Aorta (tissue), 5 donors: ENCODE measurements at places on chromosomes 6 and 20. TPM values are rescaled to one million over a fixed set of nuclear protein-coding genes. Genes with fewer than 3 reads are reported as not detected.

DNA sequence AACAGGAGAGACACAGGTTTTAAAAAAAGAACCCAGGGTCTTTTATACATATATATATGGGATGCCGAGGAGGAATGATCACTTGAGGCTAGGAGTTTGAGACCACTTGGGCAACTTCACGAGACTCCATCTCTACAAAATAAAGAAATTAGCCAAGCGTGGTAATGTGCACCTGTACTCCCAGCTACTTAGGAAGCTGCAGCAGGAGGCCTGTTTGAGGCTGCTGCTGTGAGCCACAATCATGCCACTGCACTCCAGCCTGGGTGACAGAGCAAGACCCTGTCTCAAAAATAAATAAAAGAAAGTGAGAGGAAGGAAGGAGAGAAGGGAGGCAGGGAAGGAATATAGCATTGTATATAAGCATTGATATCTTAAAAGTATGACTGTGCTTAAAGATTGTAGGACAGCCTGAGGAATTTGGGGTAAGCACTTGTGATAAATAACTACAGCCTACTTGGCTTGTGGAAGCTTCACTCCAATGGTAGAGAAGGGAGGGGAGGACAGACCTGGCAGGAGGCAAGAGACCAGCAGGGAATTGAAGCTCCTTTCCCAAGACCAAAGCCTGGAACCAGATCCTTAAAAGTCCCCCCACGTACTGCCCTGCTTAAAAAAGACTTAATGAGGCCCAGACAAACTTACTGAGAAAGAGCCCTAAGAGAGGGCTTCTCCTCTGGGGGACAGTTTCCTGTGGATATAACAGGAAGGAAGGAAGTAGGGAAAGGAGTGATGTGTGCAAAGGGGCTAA lies 2.5 kb upstream of the SNTA1 start:
- no peak for DNase-seq

GRCh38 chr6:412146-412886 lies 20.8 kb downstream of the IRF4 start:
- DNase-seq, result no peak

GRCh38 chr6:7537565-7538174 lies 3.8 kb upstream of the DSP start:
- no peak for DNase-seq

- DNase-seq, result no peak
Measured at GRCh38 chr6:15398633-15399275, 152.9 kb downstream of the JARID2 start.

DNA sequence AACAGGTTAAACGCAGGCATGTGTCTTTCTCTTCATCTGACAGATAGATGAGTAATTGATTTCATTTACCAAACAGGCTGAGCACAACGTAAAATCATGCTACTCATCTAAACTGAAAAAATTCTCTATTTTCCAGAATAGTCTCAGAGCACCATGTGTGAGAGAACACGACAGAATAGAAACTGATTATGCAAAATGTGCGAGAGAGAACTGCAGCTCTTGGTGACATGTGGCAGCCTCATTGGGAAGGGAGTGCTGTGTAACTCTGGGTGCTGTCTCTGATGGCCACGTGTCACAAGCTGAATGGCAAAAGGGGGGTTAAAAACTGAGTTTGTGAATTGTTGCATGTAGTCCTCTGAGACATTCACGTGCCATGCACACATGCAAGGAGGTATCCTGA lies 143.7 kb upstream of the ATXN1 start:
- no peak for DNase-seq

DNA sequence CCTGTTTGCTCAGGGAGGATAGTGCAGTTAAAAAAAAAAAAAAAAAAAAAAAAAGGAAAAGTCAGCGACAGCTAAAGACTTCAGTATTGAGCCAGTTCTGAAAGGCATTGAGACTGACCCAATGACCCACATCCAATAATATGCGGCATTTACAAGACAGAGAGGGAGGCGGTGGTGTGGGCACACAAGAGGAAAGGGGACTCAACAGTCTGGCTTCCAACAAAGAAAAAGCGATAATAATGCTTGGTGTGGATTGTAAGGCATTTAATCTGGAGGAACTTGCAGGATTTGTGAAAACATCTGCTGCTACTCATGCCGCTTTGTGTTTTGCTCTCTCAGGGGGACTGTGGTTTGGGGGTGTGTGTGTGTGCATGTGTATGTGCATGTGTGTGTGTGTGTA lies 784.3 kb upstream of the CHD6 start:
- no peak for DNase-seq

DNA sequence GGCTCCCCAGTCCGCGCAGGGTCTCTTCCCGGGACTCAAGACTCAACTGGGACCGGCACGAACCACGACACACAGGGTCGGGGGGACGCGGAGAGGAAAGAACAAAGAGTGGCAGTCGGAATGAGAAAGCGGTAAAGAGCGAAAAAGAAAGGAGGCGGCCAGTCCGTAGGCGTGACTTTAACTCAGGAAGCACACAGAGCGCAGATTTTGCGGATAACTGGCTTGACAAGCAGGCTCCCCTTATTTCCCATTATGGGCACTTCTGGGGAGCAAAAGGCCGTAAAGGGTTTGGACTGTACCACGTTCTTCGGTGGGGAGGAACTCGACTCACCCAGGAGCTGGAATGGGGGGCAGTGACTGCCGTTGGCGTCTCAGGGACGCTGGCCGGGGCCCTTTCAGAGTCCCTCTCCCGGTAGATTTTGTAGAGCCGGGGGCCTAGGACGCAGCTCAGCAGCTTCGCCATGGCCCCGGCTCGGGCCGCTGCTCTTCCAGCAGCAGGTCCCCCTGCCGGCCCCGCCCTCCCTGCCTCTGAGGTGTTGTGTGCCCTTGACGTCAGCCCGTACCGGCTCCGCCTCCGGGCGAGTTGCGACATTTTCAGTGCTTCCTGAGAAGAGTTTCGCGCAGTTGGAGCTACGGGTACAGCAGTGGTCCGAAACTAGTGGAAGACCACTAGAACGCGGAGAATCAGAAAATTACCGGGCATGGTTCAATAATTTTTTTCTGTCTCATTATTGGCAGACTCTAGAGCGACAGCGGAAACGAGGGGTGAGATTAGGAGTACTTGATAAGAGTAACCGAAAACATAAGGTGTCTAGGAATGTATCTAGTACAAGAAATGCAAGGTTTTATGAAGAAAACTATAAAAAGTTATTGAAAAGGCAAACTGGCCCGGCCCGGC lies at the start of gene ABHD16A:
Gene ABHD16A (minus strand): TSS at position 506 of the 898 bp plus-strand sequence. CDS start 43 bp downstream, at position 463.
- DNase-seq, result peak; percentile 100

- no peak for DNase-seq
Measured at GRCh38 chr20:19760371-19760721, 2.3 kb downstream of the RIN2 start.

- peak; percentile 40 for DNase-seq
Measured at GRCh38 chr6:168122521-168122920, 43.5 kb upstream of the FRMD1 start.

GRCh38 chr20:53210931-53211330 lies 238.8 kb downstream of the TSHZ2 start:
- DNase-seq, result no peak

DNA sequence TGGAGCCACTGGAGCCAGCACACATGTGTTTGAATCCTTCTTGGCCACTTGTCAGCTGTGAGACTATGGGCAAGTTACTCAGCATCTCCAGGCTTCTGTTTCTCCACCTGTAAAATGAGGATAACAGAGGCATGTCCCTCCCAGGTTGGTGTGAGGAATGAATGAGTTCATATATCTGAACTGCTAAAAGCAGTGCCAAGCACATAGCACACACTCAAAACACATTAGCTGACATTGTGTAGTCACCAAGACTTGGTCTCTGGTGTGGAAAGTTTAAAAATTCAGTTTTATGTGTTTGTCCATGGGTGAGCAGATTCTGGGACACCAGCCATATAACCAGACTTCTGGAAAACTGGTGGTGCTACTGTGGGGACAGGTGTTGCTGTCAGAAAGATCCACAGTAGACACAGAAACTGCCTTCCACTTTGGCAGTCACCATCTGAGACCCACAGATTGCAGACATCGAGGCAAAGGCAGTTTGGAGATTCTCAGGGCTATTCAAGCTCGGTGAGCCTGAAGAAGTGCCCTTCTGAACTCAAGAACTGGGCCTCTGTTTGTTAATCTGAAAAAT lies 115.8 kb downstream of the MRPL14 start:
- DNase-seq, result no peak

DNA sequence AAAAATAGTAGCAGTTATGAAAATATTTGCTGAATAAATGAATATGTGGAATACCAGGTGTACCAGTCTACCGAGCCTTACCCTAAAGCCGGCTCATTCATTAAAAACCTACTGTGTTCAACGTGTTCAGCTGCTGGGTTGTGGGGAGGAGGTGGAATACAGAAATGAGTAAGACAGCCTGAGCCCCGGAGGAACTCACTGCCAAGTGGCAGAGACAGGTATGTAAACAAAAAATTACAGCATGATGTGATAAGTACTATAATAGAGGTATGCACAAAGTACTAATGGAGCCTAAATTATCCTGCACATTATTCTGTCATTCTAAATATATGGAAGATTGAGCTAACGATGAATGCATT lies 6.8 kb upstream of the ADTRP start:
- no peak for DNase-seq

DNA sequence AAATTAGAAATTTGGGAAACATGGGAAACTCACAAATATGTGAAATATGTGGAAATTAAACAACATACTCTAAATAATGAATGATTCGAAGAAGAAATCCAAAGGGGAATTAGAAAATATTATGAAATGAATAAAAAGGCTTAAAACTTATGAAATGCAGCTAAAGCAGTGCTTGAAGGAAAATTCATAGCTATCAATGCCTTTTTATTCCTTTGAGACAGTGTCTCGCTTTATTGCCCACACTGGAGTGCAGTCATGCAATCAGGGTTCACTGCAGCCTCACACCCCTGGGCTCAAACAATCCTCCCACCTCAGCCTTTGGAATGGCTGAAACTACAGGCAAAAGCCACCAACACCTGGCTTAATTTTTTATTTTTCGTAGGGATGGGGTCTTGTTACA lies 7.9 kb upstream of the TGIF2 start:
- no peak for DNase-seq

DNA sequence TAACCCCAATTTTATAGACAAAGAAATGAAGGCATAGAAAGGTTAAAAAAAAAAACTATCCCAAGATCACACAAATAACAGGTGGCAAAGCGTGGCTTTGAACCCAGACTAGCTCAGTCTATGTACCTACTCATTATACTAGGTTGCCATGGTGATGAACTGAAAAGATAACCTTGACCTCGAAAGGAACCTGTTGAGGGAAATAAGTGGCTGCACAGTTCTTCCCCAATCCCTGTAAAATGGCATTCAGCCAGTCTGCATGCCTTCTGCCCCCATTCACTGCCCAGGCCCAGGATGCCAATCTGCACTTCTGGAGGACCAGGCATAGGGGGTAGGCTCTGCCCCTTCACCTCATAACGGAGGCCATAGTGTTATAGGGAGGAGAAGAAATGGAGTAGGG lies 295.2 kb downstream of the PTPRT start:
- DNase-seq, result no peak

GRCh38 chr20:57444394-57445048 lies 53.3 kb downstream of the RBM38 start:
- DNase-seq, result no peak

DNA sequence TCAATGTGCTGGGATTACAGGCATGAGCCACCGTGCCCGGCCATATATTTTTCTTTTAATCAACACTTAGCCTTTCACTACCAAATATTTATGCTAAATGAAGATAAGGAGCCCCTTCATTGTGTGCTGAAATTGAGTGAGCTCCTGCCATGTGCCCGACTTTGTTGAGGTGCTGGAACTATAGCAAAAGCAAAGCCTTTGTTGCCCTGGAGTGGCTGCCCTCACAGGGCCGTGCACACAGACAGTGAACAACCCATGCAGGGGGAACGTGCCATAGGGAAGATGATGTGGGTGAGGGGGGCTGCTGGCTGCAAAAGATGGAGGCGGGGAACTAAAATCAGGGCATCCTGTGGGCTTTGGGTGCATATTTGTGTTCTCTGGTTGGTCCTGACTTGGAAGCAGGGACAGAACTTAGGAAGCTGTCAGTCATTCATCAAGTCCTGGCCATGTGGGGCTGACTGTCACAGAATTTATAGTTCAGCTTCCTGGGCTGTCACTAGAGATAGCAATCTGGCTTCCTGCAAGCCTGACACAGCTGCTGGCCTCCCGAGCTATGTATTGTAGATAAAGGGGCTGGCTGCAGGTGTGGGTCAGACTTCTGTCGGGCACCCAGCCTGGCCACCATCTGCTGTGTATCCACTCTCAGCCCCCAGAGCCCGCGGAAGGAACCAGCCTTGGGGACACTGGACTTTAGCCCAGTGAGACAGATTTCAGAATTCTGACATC lies 56.8 kb upstream of the MPC1 start:
- no peak for DNase-seq

- DNase-seq, result no peak
Measured at GRCh38 chr6:143294265-143294860, 156.1 kb downstream of the ADAT2 start.

DNA sequence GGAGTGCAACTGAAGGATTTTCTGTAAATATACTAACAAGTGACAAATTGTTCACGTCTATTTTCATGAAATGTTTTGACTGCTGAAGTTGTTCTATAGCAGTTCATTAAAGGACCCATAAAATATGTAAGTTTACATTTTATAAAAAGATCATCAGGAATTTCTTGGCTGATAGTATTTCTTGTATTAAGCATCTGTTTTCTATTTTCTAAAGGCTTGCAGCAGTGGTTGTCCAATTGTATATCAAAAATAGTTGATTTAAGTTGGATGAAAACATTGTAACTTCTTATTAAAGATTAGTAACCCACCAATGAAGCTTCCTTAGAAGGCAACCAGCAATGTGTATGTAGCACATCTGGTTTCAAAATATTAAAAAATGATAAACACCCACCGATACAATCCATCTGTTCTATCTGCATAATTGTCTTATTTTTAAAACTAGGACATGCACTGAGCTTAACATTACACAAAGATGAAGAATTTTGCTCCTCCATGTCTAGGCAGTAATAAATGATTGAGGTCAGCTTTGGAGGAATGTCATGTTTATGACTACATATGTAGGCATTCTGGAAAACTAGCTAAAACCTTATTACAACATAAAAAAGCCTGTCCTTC lies 301.3 kb upstream of the TCF21 start:
- no peak for DNase-seq

DNA sequence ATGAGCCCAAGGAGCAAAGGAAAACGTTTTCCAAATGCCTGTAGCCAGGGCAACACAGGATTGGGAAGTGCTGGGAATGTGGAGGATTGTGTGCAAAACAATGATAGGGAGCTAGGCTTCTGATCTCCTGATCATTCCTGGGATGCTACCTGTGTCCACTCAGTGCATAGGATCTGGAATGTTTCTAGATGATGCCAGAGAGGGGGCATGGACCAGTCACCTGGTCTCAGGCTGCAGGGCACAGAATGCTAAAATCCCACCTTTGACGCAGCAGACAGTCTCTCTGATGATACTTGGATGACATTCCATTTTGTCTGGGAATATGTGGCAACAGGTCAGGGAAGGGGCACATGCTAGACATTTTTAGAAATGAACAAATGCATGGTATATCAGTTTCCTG lies 128.9 kb downstream of the CLIC5 start:
- no peak for DNase-seq

GRCh38 chr6:87848616-87849015 lies 146.6 kb upstream of the AKIRIN2 start:
- DNase-seq, result no peak

Gene PACSIN1
- total RNA-seq, result 0.84 TPM

Gene PRDM13
- not detected for total RNA-seq

Gene EPB41L1
- 38.6 TPM for total RNA-seq

Gene APCDD1L
- 1.7 TPM for total RNA-seq

Gene PDYN
- not detected for total RNA-seq

Gene ACAT2
- total RNA-seq, result 16.5 TPM

Gene SEMG2
- total RNA-seq, result not detected

Gene SLC24A3
- 24.9 TPM for total RNA-seq

Gene CAPN11
- 0.81 TPM for total RNA-seq
